ENCODE measurements at places on chromosomes 4 and X.
A peak's percentile ranks its signal among the peaks of the same experiment; 100 is the strongest.

- DNase-seq: no peak
Measured at GRCh38 chr4:6322761-6323566, 53.3 kb downstream of the WFS1 start.

- DNase-seq: no peak
Measured at GRCh38 chr4:182642831-182643230, 274.4 kb downstream of the DCTD start.

DNA sequence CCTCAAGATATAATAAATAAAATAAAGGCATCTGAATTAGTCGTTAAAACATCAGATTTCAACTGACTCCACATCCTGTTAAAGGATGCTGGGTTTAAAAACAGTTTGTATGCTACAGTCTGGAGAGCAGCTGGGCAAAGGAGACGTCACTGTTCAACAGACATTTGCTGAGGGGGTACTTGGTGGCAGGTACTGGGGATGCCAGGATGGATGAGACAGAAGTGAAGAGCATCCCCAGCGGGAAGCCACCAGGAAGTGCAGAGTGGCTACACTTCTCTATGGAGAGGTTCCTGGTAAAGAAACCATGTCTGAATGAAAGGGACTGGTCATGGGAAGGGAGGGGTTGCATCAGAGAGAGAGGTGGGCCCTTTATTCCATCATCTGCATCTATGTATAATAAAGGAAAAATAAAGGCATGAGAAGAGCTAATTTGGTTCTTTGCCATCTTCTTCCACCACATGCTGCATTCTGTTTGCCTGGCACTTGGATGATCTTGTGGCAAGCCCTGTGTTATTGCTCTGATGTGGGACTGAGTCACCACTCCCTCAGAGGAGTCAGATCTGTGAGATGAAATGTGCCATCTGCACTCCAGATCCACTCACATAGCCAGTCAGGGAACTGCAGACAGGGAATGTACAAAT is 145.0 kb downstream of the SOWAHB start:
- DNase-seq: no peak

GRCh38 chr4:36330796-36331195 is 49.4 kb downstream of the DTHD1 start:
- no peak for DNase-seq

- no peak for DNase-seq
Measured at GRCh38 chr4:125481334-125482045, 166.7 kb downstream of the FAT4 start.

DNA sequence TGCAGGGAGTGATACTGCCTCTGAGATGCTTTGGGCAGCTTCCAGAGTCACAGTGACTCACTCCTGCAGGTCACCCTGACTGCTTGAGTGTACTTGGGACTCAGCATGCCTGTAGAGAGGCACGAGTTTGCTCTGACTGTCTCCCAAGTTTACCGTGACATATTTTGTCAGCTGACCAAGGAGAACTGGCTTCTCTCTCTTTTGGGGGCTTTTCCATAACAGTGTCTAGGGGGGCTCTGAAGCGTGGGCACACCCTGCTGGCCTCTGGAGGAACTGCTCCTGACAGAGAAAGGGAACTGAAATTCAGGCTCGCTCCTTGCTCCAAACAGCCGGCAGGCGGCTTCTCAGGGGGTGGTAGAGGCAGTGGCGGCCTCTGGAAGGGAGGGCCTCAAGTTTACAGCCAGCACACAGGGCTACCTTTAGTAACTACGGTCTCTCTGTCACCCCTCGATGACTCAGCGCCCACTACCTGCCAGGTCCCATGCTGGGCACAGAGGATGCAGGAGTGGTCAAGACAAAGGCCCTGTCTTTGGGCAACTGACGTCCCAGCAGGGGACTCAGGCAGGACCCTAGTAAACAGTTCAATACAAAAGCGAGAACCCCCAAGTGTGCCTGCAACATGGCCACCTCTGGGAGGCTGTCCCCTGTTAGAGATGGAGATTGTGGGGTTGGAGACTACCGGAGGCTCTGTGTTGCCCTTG is 17.8 kb downstream of the ZNF185 start:
- peak; percentile 1 for DNase-seq

- DNase-seq: no peak
Measured at GRCh38 chrX:118182025-118182424, 65.4 kb upstream of the KLHL13 start.

GRCh38 chr4:6225469-6225868 is 25.1 kb upstream of the JAKMIP1 start:
- no peak for DNase-seq

DNA sequence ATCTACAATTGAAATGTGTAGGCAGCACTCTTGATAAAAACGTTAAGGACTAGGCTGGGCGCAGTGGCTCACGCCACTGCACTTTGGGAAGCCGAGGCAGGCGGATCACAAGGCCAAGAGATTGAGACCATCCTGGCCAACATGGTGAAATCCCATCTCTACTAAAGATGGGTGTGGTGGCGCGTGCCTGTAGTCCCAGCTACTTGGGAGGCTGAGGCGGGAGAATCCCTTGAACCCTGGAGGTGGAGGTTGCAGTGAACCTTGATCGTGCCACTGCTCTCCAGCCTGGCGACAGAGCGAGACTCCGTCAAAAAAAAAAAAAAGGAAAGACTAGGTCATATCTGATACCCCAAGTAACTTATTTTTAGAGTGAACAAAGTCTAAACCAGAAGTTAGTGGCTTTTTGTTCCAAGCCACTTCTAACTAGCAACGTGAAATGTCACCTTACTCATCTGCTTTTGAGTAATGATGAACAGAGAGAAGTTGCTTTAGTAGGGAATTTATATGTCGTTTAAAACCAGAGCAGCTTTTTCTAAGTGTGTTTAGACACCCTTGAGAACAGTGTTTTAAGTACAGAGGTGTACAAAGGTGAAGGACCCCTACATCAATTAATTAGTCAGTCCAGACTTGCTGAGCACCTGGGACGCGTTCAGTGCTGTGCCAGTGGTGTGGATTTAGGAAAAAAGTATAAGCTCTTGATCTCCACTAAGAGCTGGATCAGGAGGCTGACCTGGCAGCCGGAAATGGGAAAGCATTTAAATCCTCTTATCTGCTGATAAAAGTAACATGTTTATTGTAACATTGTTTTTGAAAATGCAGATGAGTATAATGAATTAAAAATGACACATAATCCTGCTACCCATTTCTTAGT is 23.5 kb downstream of the SPRY1 start:
- DNase-seq: no peak

DNA sequence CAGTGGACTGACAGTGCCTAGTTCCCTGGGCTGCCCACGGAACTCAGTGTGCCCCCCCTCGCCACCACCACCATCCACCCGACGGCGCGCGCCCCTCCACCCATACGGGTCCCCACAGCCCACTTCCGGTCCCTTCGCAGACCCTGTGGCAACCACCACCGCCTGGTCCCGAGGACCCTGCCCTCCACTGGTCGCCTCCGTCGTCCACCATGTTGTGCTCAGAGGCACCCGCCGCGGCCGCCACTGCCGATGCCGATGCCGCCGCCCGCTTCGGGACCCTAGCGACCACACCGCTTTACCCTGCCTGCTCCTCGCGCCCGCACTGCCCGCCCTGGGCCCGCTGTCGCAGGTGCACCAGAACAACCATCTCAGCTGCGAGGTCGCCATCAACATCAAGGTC is 66.5 kb upstream of the LANCL3 start:
- no peak for DNase-seq

Data from hippocampal formation (tissue), 2 donors.